ENCODE measurements at places on chromosomes 5 and 9. TPM values are rescaled to one million over a fixed set of nuclear protein-coding genes. Genes with fewer than 3 reads are reported as not detected.

The ZCCHC9 gene
- 8.9 TPM for total RNA-seq

The CDC25C gene
- total RNA-seq, result not detected

DNA sequence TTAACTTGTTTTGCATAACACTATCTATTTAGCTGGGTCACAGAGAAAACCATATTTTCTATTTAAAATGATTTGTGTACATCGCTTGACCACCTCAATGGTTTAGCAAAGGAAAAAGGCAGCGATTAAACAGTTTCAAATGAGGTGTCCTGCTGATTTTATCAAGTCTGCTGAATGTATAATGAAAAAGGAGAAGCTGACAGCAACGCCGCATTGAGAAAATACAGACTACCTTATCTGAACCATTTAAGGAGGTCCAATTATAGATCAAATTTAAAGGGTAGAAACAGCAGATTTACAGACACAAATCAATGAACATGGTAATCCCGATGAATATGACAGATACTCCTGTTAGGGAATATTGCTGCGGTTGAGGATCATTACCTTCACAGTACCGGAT lies 29.6 kb downstream of the PSMB7 start:
- DNase-seq, result no peak

DNA sequence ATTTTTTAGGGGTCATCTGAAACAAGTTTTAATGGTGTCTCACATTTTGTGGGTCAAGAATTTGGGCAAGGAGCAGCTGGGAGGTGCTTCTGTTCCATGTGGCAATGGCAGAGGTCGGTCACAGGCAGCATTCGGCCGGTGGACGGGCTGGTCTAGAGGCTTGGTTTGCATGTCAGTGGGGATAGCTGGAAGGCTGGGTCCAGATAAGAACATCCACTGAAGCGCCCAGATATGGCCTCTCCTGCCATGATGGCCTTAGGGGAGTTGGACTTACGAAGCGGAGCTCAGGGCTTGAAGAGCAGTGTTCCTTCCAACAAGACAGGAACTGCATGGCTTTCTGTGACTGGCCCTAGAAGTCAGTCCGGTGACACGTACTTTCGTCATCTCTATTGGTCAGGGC lies 30.3 kb downstream of the LHFPL2 start:
- DNase-seq, result no peak

- no peak for DNase-seq
These were observed 37.6 kb upstream of the SMAD5 start for GRCh38 chr5:136094913-136095641.

GRCh38 chr5:168681556-168682183 lies 102.5 kb upstream of the PANK3 start:
- peak; percentile 31 for DNase-seq

GRCh38 chr9:119974026-119974425 lies 604.8 kb upstream of the BRINP1 start:
- no peak for DNase-seq

The APBA1 gene
- total RNA-seq, result 3.0 TPM

GRCh38 chr5:8068078-8068477 lies 199.1 kb downstream of the MTRR start:
- DNase-seq, result no peak

DNA sequence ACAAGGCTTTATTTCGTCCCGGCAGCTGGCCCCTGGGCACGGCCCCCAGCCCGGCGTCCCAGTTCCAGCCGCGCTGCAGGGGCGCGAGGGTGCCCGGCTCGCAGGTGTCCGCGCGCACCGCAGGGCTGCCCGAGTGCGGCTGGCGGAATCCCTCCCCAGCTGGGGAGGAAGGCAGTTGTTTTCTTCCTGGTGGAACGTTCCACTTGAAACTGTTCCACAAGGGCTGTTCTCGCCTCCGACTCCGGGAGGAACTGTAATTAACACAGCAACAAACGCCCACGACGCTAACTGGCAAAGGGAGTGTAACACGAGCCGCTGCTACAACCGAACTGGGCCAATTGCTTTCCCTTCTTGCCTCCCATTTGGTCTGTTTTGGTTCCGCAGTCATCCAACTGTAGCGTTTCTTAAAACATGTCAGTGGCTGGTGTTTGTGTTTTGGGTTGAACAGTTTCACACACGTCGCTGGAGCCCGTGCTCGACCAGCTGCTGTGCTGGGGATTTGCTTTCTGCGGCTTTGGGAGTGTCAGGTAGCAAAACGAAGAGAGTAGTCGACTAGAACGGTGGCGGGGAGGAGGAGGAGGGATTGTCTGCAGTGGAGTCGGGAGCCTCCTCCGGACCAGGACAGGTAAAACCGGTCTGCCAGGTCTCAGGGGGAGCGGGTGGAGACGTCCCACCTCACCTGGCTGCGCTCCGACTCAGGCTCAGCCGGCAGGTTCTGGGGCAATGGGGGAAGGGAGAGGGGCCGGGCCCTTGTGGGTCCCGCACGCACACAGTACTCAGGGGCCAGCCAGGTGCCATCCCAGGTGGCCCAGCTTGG lies 131.6 kb upstream of the NIPBL start:
- DNase-seq, result no peak

The CFAP157 gene
- total RNA-seq, result not detected

DNA sequence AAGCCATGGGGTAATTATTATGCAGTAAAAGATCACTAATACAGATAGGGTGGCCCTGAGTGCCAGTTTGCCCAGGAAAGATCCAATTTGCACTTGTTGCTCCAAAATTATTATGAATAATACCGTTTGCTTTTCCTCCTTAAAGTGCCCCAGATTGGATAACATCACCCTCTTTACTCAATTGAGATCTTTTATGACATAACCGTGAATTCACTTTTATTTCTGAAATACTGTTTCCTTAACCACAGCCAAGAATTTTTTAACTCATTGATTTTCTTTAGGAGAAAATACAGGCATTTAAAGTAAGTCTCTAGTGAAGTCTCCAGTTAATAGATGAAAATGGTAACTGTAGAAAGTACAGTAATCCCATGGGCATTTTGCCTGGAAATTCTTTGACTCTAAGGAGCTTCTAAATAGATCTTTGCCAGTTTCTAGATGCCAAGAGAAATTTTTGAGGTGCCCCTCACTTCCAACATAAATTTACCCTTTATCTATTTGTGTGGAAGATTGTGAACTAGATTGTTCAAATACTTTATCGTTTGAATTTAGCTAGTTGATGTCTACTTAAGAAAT lies 99.2 kb downstream of the UHRF2 start:
- DNase-seq, result no peak

DNA sequence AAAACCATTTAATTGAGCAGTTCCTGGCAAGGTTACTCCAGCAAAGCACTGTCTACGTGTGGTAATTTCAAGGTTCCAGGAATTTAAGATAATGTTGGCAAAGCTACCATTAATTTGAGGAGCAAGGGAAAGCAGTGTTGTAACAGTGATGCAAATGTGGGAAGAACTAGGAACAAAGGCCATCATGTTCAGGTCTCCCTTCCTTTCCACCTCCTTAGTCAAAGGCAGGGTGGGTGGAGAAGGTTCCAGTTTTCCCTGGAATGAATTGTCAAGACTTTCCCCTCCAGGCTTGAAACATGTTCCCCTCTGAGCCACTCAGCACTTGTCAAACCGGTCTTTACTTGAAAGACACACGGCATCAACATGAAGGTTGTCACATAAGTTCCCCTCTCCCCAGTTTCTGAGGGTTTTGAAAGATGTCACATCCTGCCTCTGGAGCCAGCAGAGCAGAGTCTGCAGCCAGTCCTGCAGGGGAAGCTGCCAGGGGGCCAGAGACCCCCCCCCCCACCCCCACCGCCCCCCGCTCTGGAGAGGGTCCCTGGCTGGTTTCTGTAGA lies 226.0 kb downstream of the GAS1 start:
- no peak for DNase-seq

DNA sequence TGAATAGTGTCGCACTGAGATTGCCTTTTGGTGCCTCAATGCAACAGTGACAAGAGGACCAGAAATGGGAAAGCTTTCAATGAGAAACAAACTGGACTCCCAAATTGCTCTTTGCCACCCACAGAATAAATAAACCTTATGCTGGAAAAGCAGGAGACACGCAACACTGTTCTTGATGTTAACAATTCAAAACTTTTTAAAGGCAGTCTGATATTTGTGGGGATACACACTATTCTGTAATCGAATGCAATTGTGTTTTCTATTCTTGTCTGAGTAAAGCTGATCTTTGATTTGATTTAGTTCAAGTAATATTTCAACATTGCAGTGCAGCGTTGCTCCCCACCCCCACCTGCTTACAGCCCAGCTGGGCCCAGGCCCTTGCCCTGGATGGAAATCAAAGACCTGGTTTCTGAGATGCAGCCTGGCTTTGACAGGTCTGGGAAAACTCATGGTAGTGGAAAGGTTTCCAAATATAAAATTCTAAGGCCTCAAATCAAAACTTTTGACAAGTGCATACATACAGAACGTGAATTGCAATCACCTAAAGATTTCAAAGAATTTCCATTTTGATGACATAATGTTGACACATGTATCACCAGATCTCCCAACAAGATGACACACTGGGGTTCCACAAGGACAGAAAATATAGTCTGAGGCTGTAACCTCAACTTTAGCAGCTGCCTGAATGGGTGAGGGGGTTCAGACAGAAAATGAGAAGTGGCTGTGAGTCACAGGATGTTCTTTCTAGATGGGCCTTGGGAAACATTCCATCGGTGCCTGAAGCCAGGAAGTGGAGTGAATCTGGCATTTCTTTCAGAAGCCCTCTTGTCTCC lies 55.1 kb downstream of the ABCA1 start:
- DNase-seq, result peak; percentile 26

The LCN15 gene
- 0.41 TPM for total RNA-seq

The ZSWIM6 gene
- total RNA-seq, result 5.7 TPM

GRCh38 chr5:96920744-96921355 lies 15.0 kb upstream of the LNPEP start:
- no peak for DNase-seq

GRCh38 chr9:72292874-72293607 lies 72.0 kb downstream of the ZFAND5 start:
- no peak for DNase-seq

GRCh38 chr5:12910641-12911040 lies 1006.4 kb upstream of the CTNND2 start:
- no peak for DNase-seq

DNA sequence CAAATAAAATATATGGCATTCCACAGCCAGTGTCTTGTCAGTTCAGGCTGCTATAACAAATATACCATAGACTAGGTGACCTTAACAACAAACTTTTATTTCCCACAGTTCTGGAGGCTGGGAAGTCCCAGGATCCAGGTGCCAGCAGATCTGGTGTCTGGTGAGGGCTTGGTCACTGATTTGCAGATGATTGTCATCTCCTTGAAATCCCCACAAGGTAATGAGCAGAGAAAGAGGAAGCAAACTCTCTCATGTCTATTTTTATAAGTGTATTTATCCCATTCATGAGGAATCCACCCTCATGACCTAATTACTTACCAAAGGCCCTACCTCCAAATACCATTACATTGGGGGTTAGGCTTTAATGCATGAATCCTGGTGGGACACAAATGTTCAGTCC lies 663.2 kb downstream of the TLR4 start:
- DNase-seq, result no peak

DNA sequence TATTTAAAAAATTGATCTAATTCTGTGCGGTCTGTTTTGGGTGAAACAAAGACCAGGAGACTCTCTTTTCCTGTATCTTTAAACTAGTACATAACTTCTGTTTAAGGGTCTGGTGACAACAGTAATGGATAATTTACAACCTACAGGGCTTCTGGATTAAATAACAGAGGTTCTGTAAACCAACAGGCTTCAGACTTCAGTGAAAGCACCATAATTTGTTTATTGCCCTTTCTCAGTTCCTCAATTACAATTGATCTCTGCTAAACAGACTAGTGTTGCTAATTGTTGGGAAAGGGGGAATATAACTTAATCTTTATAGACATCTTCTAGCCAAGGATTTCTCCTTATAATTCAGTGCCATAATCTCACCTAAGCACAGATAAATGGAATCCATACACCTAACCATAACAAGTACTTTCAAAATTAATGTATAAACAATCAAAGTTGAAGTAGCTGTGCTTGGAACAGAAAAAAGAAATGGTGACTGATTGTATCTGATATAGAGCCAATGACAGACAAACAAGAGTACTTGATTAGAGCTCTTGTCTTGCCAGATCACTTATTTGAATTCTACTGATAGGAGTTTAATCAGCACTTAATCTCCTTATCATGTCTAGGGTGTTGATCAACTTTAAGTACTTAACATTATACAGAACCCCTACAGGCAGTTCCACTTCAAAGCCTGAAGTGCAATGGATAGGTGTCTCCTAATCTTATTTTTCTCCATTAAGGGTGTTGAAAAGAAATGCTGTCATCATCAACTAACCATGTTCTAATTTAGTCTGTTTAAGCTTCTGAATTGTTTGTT lies 536.0 kb downstream of the NR2F1-AS1 start:
- DNase-seq, result no peak

The PCDHAC1 gene
- total RNA-seq, result not detected

- no peak for DNase-seq
These were observed 29.0 kb upstream of the SSBP2 start for GRCh38 chr5:81779916-81780266.

DNA sequence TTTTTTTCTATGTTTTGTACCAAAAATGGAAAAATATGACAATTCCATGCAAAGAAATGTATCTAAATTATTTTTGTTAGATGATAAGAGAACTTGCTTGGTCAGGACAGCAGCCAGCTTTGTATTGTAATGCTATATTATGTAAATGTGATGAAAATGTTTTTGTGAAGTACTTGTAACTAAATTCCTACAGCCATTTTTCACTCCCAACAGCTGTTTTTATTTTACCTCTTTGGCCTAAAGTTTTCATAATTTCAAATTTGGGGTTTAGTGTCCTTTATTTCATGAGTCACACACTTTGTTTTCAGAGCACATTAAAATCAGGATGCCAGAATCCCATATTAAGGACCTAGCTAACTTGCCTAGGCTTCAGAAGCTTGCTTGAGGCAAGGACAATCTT lies 64.1 kb downstream of the WDR41 start:
- DNase-seq, result no peak

The CLPTM1L gene
- 34.2 TPM for total RNA-seq

DNA sequence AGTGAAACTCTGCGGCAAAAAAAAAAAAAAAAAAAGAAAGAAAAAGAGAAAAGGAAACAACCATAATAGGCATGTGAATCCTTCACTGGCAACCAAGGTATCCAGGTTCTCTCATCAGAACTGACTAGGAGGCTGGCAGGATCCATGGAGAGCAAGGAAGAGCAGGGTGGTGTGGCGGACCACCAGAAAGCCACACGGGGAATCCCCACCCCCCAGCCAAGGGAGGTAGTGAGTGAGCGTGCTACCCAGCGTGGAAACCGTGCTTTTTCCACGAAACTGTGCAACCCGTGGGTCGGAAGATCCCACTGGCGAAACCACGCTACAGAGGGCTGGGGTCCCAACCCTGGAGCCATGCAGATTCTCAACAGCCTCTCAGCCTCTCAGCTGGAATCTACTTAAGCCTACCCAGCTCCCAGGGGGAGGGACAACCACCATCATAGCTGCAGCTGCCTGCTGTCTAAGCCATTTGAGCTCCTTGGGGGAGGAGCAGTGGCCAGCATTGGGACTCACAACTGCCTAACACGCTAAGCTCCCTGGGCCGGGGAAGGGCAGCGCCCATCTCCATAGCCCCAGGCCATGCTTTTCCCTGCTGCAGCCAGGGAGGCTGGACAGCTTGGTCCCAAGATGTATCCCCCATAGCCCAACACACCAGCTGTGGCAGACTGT lies 91.6 kb downstream of the PRELID2 start:
- no peak for DNase-seq

- no peak for DNase-seq
These were observed 164.3 kb downstream of the SMC2 start for GRCh38 chr9:104258296-104259011.

All from left ventricle myocardium inferior (tissue), 1 donor.